ENCODE measurements at places on chromosomes 16 and 17.

DNA sequence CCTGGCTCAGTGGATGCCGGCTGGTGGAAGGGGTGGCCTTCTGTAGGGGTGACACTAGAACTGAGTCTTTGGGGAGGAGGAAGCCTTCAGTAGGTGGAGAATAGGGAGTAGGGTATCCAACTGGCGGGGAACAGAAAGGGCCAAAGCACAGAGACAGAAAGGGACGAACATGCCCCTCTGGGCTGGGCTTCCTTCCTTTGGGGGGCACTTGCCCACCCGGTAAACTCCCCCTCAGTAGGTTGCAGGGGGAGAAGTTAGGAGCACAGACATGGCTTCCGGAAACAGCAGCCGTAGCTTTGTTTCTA is 774 bp downstream of the ENGASE start:
- DNase-seq: peak; percentile 40

DNA sequence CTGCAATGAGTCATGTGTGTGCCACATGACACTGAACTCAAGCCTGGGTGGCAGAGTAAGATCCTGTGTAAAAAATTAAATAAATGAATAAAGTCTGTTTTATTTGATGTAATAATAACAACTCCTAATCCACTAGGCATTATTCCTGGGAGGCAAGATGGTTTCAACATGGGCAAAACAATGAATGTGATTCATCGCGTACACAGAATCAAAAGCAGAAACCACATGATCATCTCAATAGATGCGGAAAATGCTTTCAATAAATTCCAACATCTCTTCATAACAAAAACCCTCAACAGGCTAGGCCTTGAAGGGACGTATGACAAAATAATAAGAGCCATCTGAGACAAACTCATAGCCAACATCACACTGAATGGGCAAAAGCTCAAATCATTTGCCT is 195.4 kb downstream of the CDH11 start:
- no peak for DNase-seq

DNA sequence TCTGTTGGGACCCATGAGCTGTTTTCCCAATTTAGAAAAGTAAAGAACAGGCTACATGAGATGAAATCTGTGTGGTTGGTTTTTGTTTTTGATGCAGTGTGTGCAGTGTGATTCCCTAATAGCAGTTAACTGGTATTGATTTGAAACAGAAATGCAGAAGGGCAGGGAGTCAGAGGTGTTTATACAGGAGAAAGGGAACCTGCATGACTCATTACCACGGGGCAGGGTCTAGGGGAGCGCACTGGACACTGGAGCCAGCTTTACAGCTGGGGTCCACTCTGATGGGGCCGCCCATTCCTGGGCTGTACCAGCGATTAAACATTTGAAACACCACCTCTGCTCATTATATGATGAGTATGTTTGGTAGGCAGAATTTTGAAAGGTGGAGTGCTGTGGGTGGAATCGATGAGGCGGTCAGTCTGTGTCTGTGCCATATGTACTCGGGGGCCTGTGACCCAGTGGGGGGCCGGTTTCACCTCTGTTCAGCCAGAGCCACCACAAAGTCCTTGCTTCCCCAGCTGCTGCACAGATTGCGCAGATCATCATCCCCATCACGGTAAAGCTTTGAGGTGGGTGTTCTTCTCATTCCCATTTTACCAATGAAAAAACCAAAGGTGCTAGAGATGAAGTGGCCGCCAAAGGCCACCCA is 142.5 kb downstream of the CMIP start:
- DNase-seq: no peak

GRCh38 chr16:84482001-84482891 is 22.2 kb downstream of the MEAK7 start:
- no peak for DNase-seq

DNA sequence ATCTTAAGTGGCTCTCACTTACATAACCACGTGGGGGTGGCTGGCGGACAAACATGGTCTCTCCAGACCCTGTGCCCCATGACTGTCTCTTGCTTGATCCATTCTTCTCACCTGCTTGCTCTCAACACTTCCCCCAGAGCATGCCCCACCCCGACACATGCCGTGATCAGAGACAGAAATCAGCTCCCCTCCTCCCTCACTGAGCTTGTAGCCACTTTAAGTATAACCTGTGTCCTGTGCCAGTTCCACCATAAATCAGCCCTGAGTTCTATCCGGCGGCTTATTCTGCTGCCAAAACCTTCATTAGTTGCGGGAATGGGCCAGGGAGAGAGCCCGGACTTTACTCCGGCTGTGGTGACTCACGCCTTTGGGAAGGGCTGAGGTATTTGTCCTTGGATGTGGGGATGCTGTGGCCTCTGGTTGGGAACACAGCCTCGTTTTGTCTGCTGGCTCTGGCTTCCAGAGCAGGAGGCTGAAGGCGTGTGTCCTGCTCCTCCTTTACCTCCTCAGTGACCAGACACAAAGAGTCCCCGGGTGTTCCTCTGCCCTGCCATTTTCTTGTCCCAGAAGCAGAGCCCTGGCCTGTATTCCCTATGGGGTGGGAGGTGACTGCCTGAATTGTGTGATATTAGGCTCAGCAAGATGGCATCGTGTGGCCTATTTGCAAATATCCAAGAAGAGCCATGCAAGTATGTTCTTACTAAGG is 21.1 kb downstream of the ANKRD40 start:
- no peak for DNase-seq

GRCh38 chr17:27984816-27985215 is 57.7 kb upstream of the NLK start:
- no peak for DNase-seq

DNA sequence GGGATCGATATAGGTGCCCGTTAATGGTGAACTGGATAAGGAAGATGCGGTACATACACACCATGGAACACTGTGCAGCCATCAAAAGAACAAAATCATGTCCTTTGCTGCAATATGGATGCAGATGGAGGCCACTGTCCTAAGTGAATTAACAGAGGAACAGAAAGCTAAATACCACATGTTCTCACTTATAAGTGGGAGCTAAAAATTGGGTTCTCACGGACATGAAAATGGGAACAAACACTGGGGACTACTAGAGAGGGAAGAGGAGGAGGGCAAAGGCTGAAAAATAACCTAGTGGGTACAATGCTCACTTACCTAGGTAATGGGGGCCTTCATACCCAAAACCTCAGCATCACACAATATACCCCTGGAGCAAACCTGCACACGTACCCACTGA is 302.6 kb downstream of the XYLT1 start:
- DNase-seq: no peak
